H9 (cell line): ENCODE measurements at places on chromosomes 3 and 15. TPM values are rescaled to one million over a fixed set of nuclear protein-coding genes. Genes with fewer than 3 reads are reported as not detected.
A peak's percentile ranks its signal among the peaks of the same experiment; 100 is the strongest.

Gene LRTM1
- not detected in 2 replicates for total RNA-seq

GRCh38 chr3:9351709-9352126 lies 11.1 kb upstream of the THUMPD3 start:
- peak; percentile 78 for DNase-seq

- DNase-seq = no peak
These were observed 437.4 kb downstream of the NR2F2 start for GRCh38 chr15:96767703-96768434.

DNA sequence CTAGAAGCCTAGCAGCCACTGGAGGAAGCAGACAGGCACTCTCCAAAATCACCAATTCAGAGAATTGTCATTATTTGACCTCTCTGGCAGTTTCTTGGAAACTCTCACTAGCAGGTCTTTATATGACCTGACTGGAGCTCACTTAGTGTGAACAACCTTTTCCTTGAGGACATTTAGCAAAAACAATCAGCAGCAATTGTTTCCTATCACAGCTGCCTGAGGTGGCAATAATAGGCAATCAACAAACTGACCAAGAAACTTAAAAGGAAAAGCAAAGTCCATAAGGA lies 162.4 kb upstream of the STT3B start:
- DNase-seq = no peak

DNA sequence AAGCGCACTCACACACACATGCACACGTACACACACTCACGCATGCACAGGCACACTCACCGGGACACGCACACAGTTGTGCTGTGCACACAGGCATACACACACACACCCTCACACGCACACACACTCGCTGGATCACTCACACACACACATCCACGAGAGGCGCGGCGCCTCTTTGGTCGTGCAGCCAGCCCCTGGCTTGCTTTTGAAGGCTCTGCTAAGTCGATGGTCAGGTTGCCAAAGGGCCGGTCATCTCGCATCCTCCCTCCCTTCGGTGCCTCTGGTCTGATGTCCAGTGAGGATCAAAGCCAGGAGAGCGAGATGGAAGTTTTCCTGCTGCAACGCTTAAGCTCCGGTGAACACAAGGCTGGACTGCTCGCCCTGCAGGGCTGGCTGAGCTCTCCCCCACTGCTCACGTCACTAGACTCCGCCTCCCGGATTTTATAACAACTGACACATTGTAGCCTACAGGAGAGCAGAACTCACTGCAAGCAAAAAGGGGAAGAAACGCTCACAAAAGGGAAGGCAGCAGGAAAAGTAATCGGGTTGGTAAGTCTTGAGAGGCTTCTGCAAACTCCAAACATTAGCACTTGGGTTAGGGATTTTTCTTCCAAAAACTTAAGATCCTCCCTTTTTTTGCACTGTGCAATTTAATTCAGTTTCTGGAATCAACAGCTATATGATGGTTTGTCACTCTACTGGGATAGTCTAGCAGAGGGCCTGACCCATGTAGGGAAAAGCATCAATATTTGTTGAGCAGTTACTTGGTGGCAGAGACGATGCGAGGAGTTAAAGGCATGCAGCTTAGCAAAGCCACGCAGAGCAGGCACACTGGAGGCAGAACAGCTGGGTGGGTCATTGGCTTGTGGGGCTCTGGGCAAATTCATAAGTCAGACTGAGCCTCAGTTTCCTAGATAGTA lies at the start of gene SRGAP3:
Gene SRGAP3 (minus strand): TSS at position 374 of the 920 bp plus-strand sequence. CDS start 695 bp downstream, outside the sequence.
- DNase-seq = peak; percentile 92

- DNase-seq = no peak
These were observed 46.2 kb downstream of the NRG4 start for GRCh38 chr15:75966073-75966472.

GRCh38 chr15:31483053-31483985 lies 156.7 kb downstream of the KLF13 start:
- DNase-seq = peak; percentile 36

DNA sequence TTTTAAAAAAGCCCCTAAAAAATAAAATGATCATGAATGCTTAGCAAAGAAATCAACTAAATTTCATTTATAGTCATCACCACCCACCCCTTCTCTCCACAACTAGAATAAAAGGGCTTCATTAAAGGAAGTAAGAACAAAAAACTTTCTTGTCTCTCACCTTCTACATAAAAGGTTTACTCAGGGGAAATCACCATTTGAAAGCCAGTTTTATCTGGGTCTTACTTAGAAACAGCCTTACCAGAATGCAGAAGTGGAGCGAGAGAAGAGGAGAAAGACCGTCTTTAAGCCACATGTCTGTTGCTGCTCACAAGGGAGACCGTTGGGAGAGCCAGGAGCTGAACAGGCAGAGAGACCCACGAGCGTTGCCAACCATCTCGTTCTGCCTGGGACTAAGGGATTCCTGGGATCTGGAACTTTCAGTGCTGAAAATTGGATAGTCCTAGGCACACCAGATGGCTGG lies 350.1 kb upstream of the PROK2 start:
- no peak for DNase-seq

DNA sequence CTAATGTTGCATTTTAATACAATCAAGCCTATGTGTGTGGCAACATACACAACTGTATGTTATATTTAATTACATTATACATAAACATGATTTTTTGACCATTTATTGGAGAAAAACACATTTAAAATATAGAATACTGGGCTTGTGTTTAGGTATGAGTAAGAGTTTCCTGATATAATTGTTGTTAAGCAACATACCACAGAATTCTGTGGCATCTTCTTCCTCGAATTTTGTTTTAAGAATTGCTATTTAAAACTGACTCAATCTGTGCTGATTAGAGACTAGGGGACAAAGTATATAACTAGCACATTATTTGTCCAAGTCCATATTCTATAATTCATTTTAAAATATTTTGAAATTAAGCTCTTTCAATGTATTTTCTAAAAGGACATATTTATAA lies 376.8 kb upstream of the THBS1 start:
- no peak for DNase-seq

- DNase-seq = no peak
These were observed 100.0 kb downstream of the MAP4 start for GRCh38 chr3:47916201-47916600.

Gene ZNF662
- not detected in 2 replicates for total RNA-seq

DNA sequence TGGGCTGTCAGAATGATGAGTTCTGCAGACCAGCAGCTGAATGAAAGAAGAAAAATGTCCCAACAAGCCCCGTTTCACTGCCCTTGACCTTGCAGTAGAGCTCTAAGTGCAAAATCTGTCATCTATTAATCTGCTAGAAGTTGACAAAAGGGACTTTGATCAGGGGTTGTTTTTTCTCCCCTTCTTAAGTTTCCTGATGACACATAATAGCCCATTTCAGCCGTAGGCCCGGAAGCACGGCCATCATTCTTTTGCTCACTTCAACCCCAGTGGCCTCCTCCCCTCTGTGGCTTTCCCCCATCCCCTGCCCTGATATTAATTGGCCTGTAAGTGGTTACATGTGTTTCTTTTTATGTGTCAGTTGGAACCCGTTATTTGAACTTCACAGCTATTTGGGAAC lies 298.9 kb downstream of the RPLP1 start:
- no peak for DNase-seq

DNA sequence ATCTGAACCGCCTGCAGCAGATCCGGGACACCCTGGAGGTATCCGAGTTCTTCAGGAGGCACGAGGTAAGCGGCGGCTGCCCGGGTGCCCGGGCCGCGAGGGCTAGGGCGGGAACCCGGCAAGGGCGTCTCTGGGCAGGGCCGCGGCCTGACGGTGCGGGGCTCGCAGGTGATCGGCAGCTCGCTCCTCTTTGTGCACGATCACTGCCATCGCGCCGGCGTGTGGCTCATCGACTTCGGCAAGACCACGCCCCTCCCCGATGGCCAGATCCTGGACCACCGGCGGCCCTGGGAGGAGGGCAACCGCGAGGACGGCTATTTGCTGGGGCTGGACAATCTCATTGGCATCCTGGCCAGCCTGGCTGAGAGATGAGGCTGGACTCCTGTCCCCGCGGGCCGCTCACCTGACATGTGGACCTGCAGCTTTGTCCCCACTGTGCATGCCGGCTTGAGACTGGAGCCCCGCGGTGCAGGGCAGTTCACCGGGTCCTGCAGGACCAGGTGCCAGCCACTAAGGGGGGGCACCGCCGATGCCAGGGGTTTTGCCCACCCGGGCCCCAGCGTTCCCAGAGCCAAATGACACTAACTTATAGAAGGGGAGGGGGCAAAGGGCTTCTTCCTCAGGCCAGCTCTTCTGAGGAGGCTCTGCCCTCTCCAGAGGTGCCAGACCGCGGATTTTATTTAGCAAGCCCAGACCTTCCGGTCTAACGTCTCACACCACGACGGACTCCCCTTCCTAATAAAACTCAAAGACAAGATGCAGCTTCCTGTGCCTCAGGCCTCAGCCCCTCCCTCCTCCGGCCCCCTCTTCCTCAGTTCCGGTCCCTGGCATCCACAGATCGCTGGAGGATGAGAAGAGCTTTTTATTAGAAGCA lies 9.4 kb downstream of the ITPKA start:
- peak; percentile 75 for DNase-seq

GRCh38 chr3:45605534-45605933 lies 11.0 kb downstream of the LIMD1 start:
- no peak for DNase-seq

DNA sequence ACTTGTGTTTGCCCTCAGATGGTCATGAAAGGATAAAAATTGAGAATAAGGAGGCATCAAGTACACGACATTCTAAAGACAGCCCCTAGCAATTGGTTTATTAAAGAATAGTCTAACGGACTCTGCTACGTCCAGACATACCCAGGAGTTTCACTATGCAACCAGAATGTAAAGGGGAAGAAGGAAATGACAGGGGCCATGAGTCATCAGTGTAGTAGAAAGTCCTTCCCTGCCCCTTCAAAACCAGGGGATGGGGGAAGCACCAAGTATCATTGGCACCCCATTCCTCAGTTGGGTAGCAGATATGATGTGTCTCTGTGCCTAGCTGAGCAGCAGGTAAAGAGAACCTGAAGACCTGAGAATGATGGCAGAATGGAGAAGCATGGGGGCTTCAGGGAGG lies 367.4 kb downstream of the IL20RB start:
- DNase-seq = no peak
